ENCODE measurements at places on chromosomes 3 and 15.

DNA sequence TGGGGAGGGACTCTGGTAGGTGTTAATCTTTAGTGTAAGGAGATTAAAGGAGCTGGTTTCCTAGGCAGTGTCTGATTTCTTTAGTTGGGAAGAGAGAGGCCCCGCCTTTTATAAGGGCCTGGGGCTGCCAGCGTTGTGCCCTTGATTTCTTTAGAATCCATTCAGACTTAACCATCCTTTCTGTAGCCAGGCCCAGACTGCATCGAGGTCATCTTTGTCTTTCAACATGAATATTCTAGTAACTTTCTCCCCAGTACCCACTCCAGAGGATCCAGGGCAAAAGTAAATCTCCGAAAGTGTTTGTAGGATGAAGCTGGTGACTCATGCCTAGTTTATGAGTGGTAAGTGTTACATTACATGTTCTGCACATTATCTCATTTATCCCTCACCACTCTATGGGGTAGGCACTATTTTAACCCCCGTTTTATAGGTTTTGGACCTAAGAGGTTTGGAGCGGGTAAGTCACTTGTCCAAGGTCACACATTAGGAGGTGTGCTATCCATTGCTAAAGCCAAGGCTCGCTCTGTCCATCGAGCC, 11.8 kb upstream of the USP3 start:
- no peak for DNase-seq

GRCh38 chr3:45333549-45333948, 54.8 kb upstream of the LARS2 start:
- DNase-seq = no peak

DNA sequence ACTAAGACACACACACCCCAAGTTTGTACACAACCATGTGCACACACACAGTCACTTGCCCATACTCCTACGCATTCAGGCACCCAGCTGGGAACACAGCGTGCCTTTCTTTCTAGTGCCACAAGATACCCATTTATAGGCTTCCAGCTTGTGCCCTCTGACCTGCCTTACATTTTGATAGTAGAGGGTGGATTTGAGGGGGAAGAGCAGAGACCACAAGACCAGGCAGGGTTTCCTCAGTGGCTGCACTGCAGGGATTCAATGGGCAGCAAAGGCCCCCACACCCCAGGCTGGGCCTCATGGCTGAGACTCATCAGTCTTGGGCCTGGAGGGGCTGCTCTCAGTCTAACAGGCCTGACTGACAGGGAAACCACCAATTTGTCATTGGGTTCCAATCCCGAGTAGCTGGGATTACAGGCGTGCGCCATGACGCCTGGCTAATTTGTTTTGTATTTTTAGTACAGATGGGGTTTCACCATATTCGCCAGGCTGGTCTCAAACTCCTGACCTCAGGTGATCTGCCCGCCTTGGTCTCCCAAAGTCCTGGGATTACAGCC, 18.8 kb upstream of the ANKDD1A start:
- DNase-seq = no peak

DNA sequence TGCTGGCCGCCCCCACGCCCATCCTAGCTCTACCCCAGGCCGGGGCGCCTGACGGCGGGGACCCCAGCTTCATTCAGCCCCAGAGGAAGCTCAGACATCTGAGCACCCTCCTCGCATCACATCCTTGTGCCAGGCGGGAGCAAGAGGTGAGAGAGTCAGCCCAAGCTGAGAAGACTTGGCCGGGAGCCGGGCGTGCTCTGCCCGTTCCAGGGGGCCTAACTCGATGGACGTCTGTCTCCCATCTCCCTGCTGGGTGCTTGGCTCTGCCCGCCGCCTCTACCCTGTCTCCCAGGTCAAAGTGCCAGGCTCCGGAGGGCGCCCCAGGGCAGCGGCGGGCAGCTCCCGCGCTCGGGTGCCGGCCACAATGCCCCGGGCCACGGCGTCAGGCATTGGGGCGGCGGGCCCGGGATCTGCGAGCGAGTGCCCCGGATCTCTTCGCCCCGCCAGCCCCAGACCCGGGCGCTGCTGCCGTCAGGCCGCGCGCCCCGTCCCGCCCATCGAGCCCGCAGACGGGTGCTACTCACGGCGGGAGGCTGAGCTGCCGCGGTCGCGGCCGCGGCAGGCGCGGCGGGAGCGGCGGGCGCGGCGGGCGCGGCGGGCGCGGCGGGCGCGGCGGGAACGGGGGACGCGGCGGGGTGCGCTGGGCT, 388 bp downstream of the DAPK2 start:
- DNase-seq = no peak

DNA sequence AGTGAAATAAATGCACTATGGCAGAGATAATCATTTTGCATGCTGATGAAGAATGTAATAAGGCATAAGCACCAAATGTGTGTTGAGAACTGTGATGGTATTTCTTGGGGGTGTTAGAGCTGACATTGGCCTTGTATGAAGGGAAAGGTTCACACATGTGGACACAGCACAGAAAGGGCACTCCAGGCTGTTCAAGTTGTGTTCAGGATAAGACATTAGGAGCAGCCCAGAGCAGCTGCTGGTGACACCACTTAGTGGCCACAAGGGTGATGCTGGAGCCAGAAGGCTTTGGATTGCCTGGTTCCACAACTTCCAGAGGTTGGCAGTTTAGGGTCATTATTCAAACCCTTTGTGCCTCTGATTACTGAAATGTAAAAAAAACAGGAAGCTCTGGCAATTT, 155.4 kb downstream of the GOLGA6L6 start:
- DNase-seq = no peak

DNA sequence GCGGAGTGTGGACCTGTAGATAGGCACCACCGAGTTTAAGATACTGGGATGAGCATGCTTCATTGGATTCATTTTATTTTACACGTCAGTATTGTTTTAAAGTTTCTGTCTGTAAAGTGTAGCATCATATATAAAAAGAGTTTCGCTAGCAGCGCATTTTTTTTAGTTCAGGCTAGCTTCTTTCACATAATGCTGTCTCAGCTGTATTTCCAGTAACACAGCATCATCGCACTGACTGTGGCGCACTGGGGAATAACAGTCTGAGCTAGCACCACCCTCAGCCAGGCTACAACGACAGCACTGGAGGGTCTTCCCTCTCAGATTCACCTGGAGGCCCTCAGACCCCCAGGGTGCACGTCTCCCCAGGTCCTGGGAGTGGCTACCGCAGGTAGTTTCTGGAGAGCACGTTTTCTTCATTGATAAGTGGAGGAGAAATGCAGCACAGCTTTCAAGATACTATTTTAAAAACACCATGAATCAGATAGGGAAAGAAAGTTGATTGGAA, 29.5 kb downstream of the SYNM start:
- DNase-seq = no peak

DNA sequence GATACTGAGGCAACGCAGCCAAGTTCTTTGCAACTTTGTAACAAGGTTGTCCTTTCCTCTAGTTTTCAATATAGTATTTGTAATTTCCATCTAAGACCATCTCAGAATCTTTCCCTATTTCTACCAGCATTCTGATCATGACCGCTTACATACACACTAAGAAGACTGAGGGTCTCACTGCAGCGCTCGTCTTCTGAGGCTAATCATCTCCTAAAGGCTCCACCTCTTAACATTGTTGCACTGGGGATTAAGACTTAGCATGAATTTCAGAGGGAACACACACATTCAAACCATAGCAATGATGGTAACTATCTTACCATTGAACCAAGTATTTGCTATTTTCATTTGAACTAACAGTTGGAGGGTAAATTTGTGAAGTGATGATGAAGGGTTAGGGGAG, 463.3 kb upstream of the CCDC54 start:
- DNase-seq = no peak

All from DMS153 (cell line).